ENCODE measurements at places on chromosomes 1 and 21.
A peak's percentile ranks its signal among the peaks of the same experiment; 100 is the strongest.

DNA sequence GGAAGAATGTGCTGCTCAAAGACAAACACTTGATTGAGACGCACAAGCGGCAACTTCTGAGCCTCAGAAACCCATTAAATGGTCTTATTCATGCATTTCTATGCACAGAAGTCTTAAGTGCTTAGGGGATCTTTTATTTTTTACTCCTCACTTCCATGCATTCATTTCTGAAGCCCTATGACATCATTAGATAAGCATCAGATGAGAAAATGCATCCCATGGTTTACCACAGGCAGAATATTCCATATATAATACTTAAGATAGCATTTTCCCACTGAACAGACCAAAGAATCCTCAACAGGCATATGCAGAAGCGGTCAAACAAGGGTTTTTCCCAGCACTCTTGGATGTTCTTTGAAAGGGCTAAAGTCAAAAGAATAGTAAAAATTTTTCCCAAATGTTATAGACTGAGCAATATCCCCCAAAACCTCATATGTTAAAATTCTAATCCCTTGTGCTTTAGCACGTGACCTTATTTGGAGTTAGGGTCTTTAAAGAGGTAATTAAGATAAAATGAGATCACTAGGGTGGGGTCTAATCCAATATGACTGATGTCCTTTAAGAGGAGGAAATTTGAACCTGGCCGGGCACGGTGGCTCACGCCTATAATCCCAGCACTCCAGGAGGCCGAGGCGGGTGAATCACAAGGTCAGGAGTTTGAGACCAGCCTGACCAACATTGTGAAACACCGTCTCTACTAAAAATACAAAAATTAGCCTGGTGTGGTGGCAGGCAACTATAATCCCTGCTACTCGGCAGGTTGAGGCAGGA, 22.6 kb upstream of the FAM89A start:
- no peak for DNase-seq

DNA sequence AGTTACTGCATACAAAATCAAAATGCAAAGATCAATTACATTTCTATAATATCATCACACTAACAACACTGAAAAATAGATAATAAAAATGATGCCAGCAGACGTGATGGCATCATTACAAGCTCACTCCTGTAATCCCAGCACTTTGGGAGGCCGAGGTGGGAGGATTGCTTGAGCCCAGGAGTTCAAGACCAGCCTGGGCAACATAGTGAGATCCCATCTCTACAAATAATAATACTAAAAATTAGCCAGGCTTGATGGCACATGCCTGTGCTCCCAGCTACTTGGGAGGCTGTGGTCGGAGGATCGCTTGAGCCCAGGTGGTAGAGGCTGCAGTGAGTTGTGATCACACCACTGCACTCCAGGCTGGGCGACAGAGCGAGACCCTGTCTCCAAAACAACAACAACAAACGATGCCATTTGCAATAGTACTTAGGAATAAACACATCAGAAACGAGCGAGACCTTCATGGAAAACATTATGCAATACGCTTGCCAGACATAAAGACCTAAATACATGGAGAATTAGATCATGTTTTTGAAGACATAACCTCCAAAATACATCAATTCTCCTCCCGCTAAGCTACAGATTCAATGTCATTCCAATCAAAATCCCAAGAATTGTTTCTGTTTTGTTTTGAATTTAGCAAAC, 86.6 kb upstream of the ERRFI1 start:
- no peak for DNase-seq

- DNase-seq, result no peak
Measured at GRCh38 chr1:167428395-167428794, 89.9 kb downstream of the CD247 start.

GRCh38 chr1:237227476-237227875, 185.5 kb downstream of the RYR2 start:
- DNase-seq, result no peak

DNA sequence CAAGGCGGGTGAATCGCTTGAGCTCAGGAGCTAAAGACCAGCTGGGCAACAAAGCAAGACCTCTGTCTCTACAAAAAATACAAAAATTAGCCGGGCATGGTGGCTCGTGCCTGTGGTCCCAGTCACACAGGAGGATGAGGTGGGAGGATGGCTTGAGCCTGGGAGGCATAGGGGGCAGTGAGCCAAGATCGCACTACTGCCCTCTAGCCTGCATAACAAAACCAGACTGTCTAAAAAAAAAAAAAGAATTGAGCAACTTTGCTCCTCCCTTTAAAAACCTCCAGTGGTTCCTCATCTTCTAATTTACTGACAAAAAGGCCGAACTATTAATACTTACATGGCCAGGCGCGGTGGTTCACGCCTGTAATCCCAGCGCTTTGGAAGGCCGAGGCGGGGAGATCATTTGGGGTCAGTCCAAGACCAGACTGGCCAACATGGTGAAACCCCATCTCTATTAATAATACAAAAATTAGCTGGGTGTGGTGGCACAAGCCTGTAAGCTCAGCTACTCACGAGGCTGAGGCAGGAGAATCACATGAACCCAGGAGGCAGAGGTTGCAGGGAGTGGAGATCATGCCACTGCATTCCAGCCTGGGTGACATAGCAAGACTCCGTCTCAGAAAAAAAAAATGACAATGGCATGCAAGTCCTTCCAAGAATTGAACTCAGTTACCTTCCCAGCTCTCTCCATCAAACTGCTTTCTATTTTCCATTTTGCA, 4.4 kb downstream of the ACBD3 start:
- DNase-seq, result peak; percentile 70

DNA sequence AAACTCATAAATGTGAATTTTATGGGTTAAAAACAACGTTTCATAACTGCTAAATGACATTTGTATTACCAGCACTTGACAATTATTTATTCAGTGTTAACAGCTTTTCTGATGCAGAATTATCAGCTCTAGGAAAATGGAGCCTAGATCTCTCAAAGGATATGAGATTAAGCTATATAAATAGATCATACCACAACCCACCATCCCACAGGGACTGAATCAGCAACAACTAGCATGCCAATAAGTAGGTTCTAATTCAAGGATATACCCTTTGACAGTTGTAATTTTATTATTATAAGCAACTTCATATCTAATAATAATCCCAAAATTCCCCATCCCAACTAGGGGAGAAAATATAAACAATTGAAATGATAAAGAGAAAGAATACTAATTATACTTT, 275.4 kb upstream of the RGS18 start:
- no peak for DNase-seq

GRCh38 chr21:46191686-46192575, 7.7 kb upstream of the SPATC1L start:
- DNase-seq, result no peak

- no peak for DNase-seq
Measured at GRCh38 chr1:190252046-190252445, 225.6 kb downstream of the BRINP3 start.

- DNase-seq, result no peak
Measured at GRCh38 chr1:183480971-183481441, 8.7 kb downstream of the SMG7 start.

GRCh38 chr1:53462193-53462592, 3.0 kb downstream of the DMRTB1 start:
- DNase-seq, result no peak

GRCh38 chr1:66532798-66533783, 862 bp upstream of the SGIP1 start:
- DNase-seq, result no peak

- DNase-seq, result no peak
Measured at GRCh38 chr1:167082511-167083027, 7.6 kb downstream of the GPA33 start.

GRCh38 chr1:212611000-212611948, 2.7 kb downstream of the ATF3 start:
- no peak for DNase-seq

DNA sequence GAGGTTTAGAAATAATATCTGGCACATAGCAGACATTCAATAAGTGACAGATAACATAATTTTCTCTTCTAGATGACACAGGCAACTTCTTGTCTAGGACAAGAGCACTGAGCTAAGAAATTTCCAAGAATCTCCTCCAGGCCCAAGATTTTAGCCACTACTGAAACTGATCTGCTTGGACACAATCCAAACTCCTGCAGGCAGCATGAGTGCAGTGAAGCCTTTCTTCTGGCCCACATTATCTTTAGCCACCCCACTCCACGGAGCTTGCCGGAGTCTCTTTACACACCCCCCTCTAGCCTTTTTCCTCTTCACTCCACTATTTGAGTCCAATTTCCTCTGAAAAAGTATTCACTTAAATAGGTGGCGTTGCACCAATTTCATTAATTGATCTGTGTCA, 142.9 kb upstream of the DUSP10 start:
- DNase-seq, result no peak

GRCh38 chr1:206831650-206832049, 33.8 kb upstream of the IL20 start:
- DNase-seq, result no peak

- DNase-seq, result no peak
Measured at GRCh38 chr1:201917362-201918033, 28.8 kb downstream of the SHISA4 start.

- no peak for DNase-seq
Measured at GRCh38 chr1:76881762-76882161, 14.5 kb downstream of the ST6GALNAC5 start.

DNA sequence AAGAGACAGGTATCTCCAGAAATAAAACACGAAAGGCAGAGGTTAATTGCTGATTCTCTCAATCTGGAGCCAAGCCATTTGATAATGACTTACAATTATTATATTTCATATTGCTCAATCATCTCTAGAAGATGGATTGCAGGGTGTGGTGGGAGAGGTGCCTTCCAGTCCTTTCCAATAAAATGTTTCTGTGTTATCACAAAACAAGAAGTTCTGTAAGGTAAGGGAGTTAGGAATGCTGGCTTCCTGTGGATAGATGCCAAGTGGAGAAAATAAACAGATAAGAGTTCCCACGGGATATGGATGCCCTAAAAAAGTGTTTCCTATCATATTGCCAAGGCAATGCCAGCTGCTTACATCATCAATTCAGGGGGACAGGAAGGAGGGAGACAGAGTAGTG, 7.2 kb upstream of the CCN1 start:
- DNase-seq, result no peak

- no peak for DNase-seq
Measured at GRCh38 chr1:91552091-91552490, 51.4 kb downstream of the CDC7 start.
